ENCODE measurements at places on chromosomes 2 and 18.

- DNase-seq, result no peak
Measured at GRCh38 chr2:101895039-101895438, 96.7 kb upstream of the IL1R2 start.

DNA sequence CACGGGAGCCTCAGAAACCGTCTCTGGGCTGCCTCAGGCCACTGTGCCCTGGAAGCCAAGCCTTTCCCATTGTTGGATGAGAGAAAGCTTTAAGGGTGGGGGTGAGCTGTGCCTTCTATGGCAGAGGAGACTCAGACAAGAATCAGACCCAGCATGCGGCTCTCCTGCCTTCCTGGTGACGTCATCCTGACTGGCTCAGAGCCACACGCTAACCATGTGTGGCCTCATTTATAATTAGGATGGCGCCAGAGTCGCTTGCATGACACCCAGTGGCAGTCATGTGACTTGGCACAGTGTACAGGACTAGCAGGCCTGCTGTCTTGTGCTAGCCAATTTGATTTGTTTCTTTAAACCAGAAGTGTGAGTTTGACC, 99.1 kb downstream of the SH3BP4 start:
- peak; percentile 89 for DNase-seq

GRCh38 chr2:236665101-236665500, 95.5 kb downstream of the ACKR3 start:
- no peak for DNase-seq

GRCh38 chr2:206392118-206392517, 51.2 kb upstream of the ADAM23 start:
- peak; percentile 63 for DNase-seq

- no peak for DNase-seq
Measured at GRCh38 chr18:67134911-67135310, 381.6 kb downstream of the DSEL start.
